ENCODE measurements at places on chromosomes 3 and 15.

- no peak for DNase-seq
Observed at GRCh38 chr3:23055733-23056376, 147.3 kb upstream of the UBE2E2 start.

DNA sequence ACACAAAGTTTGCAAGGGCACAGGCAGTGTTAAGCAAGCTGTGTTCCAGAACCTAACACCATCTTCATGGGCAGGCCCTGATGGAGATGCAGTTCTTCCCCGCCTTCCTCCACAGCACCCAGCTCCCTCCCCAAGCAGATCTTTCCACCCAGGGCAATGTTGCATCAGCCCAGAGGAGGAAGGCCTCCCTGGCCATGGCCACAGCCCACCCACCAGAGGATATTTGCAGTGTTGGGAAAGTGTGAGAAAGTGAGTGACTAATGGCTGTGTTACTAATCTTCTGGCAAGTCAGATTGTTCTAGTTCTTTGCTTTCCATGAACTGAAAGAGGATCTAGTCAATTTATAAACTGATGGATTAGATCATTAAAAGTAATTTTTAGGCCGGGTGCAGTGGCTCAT, 42.0 kb upstream of the ATP10A start:
- no peak for DNase-seq

GRCh38 chr3:187946163-187946691, 201.0 kb upstream of the BCL6 start:
- DNase-seq = no peak

GRCh38 chr3:45560281-45560971, 34.1 kb upstream of the LIMD1 start:
- no peak for DNase-seq

- DNase-seq = no peak
Observed at GRCh38 chr15:71505962-71506361, 304.4 kb upstream of the NR2E3 start.

DNA sequence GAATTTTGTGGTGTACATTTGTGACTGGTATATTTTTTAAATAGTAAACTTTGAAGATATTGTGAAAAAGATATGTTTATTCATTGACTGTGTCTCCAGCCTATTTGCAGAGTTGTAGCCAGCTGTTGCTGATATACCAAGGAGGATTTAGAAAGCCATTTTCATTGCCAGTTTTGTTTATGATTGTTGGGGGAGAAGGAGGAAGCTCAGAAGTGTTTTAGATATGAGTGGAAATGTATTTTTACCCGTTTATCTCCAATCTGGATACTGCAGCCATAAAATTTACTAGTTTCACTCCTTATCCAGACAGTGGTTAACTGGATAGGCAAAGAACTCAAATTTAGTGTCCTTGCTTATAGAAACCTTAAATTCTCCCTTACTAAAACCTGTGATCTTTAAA, 18.8 kb downstream of the ATP11B start:
- DNase-seq = no peak

DNA sequence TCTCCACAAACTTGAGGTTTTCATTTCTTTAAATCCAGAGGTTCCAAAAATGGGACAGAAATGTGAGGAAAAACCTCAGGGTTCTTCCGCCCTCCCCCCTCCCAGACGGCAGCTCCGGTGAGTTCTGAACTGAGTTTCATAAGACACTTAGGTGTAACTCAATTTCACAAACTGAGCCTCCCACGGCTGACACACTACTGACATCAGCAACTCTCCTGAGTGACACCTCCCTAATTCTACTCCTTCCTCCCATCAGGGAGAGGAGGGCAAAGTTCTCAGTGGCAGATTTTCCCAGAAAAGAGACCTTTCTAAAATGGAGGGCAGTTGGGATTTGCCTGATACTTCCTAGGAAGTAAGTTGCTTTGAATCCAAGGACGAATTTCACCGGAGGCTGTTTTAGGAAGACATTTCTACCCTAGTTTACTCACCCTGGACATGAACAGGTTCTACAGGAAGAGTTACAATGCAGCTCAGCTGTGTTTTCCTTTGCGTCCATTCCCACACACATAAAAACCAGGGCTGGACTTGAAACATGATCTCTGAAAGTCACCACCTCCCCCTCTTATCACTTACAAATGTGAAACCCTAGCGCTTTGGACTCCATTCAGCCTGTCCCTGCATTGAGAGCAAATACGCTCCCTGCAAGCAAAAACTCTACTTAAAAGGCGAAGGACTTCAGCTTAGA, 78.1 kb upstream of the LMOD3 start:
- DNase-seq = peak; percentile 50

DNA sequence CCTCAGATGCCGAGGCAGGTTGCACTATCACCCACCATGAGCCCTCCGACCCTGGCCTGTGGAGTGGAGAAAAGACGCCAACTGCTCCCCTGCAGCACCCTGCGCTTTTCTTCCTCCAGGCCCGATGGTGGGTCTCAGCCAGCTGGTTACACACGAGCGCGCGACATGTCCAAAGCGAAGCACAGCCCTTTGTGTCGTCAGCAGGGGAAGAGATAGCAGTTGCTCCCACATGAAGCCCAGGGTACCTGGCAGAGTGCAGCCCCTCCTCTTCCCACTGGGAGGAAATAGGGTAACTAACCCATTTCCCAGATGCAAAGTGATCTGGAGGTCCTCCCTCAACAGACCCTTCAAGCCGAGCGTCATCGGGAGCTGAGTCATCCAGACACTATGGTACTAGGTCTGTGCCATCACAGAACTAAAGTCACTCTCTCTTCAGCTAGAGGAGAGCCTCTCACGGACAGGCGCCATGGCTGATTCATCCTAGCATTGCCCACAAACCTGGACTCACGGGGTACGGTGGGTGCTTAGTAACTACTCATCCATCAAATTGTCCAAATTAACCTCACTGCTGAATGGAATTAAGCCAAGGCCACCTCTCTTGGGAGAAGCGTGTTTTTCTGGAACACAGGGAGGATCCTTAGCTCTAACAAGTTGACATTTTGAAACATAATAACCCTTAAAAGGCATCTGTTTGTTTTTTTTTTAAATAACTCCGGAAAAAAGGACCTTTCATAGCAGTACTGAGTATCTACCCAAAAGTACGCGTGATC, 45.2 kb upstream of the BDH1 start:
- DNase-seq = no peak

GRCh38 chr15:98621021-98621420, 27.3 kb upstream of the IGF1R start:
- DNase-seq = no peak

GRCh38 chr3:129428376-129429079, at the start of gene EFCAB12:
TSS of gene EFCAB12 (minus strand) at chr3:129428636. CDS start at chr3:129428488, 148 bp downstream.
- DNase-seq = peak; percentile 90

DNA sequence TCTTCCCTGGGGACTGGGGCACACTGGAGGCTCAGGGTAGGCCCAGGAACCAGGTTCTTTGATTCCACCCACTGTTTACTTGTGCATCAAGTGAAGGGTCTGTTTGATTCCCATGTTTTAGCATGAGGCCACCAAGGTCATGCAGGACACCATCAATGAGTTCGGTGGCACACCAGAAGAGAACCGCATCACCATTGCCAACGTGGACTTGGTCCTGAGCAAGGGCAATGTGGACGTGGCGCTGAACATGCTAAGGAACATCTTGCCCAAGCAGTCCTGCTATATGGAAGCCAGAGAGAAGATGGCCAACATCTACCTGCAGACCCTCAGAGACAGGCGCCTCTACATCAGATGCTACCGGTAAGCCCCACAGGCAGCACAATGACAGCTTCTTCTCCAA, 21.5 kb downstream of the TTC21A start:
- no peak for DNase-seq

GRCh38 chr3:39810647-39811161, 1.3 kb downstream of the MYRIP start:
- DNase-seq = no peak

DNA sequence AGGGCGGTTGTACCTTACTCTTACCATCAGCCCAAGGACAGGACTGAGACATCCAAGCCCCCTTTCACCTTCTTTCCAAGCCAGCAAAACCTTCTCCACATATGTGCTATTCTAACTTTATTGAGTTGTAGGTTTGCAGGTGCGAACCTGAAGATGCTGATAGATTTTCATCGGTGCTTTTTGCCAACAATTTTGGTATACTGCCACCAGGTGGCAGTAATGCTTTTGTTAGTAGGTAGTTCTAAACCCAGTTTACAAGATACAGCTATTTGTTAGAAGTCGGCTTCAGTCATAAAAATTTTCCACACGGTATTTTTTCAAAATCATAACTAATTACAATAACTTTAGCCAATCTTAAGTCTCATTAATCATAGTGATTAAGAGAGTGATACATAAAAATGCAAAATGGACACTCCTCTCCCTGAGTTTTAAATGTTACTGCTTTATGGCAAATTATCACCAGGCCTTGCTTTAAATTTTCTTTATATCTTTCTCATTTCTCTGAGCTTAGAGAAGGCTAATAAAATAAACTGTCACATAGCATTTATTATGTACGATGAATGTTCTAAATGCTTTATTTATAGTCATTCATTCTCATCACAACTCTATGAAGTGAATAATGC, 636 bp downstream of the TBC1D21 start:
- peak; percentile 45 for DNase-seq

DNA sequence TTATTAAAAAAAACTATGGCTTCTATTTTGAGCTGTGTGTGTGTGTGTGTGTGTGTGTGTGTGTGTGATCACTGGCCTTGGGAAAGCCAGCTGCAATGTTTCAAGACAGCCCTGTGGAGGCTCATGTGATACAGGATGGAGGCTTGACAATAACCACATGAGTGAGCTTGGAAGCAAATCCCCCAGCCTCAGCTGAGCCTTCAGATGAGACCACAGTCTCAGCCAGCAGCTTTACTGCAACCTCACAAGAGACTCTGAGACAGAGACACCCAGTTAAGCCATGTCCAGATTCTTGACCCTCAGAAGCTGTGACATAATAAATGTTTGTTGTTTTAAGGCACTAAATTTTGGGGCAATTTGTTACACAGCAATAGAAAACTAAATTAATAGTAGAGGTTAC, 52.5 kb downstream of the GRK7 start:
- DNase-seq = no peak

- no peak for DNase-seq
Observed at GRCh38 chr15:25378501-25378901, 60.3 kb downstream of the UBE3A start.

DNA sequence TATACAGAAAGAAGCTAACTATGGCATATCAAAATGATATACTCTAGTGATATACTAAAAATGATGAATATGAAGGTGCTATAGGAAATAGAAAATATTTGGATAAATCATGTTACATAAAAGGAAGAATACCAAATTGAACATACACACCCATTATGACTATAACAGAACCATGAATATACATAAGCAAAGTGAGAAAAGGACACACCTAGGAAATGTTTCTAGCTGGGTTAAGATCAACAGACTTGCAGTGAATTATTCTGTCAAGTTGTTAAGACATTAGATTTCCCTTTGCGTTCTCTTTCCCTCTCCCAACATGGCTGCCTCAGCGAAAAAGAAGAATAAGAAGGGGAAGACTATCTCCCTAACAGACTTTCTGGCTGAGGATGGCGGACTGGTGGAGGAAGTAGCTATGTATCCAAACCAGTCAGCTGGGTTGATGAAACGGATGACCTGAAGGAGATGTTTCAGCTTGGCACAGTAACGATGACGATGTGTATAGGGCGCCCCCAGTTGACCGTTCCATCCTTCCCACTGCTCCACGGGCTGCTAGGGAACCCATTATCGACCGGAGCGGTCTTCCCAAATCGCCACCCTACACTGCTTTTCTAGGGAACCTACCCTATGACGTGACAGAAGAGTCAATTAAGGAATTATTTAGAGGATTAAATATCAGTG, 20.2 kb upstream of the PARP14 start:
- no peak for DNase-seq

- no peak for DNase-seq
Observed at GRCh38 chr3:191809326-191809949, 348.5 kb downstream of the PYDC2 start.

DNA sequence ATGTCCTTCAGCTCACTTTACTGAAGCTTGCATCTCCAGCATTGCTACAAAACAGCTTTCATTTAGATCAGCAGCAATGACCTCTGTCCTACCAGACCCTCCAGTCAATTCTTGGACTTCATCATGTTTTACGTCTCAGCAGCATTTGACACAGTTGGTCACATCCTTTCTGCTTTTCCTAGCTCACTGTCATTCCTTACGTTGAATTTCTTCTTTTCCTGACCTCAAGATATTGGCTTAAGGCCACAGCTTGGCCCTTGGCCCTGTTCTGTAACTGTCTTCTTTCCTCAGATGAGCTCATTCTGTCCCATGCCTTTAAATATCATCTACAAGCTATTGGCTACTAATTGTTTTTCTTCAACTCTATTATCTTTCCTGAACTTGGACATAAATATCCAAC, 576.2 kb upstream of the KCNMB2 start:
- DNase-seq = no peak

DNA sequence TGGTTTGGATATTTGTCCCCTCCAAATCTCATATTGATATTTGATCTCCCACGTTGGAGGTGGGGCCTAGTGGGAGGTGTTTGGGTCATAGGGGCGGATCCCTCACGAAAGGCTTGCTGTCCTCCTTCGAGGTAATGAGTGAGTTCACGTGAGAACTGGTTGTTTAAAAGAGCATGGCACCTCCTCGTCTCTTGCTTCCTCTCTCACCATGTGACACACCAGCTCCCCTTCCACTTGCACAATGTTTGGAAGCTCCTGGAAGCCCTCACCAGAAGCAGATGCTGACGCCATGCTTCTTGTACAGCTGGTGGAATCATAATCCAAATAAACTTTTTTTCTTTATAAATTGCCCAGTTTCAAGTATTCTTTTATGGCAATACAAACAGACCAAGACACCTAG, 38.6 kb downstream of the RFTN1 start:
- no peak for DNase-seq

GRCh38 chr3:136350132-136350531, 100.0 kb downstream of the PCCB start:
- DNase-seq = no peak

DNA sequence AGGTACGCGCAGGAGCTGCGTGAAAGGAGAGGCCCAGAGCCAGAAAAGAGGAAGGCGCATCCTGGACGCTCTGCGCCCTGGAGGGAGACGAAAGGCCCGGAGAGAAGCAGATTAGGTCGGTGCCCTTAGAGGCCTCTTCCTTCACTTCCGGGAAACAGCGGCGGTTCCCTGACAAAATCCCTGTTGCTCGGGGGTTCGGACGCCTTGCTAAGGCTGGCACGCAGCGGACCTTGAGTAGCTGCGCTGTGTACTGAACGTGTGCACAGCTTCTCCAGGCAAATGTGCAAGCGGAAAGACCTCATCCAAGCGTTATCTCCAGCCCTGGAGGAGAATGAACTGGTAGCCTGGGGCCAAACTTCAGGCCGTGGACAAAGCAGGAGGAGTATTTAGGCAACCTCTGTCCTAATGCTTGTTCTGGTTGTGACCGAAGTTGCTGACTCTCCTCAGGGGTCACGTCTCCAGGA, 3.0 kb upstream of the SOX14 start:
- no peak for DNase-seq

DNA sequence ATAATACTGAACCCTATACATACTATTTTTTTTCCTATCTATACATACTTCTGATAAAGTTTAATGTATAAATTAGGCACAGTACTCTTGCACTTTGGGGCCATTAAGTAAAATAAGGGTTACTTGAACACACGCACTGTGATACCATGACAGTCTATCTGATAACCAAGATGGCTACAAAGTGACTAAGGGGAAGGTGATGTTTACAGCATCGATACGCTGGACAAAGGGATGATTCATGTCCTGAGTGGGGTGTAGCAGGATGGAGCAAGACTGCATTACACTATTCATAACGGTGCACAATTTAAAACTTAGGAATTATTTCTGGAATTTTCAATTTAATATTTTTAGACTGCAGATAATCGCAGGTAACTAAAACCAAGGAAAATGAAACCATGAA, 30.0 kb upstream of the SLC2A2 start:
- DNase-seq = no peak

GRCh38 chr15:73985101-73985873, 6.8 kb downstream of the STOML1 start:
- DNase-seq = no peak

GRCh38 chr3:81920816-81921215, 159.4 kb upstream of the GBE1 start:
- no peak for DNase-seq
